T-helper 2 cell (primary cell): ENCODE measurements at places on chromosomes 1 and 21.

- no peak for DNase-seq
Measured at GRCh38 chr1:11790880-11791715, 14.7 kb downstream of the MTHFR start.

- DNase-seq, result no peak
Measured at GRCh38 chr1:7561936-7562728, 209.0 kb upstream of the VAMP3 start.

GRCh38 chr1:214102907-214103306, 115.1 kb downstream of the PROX1 start:
- DNase-seq, result no peak

- DNase-seq, result peak; percentile 31
Measured at GRCh38 chr1:108200687-108201051, 526 bp upstream of the SLC25A24 start.
